Caco-2 (cell line): ENCODE measurements at places on chromosomes 1 and 21. TPM values are rescaled to one million over a fixed set of nuclear protein-coding genes. Genes with fewer than 3 reads are reported as not detected.

DNA sequence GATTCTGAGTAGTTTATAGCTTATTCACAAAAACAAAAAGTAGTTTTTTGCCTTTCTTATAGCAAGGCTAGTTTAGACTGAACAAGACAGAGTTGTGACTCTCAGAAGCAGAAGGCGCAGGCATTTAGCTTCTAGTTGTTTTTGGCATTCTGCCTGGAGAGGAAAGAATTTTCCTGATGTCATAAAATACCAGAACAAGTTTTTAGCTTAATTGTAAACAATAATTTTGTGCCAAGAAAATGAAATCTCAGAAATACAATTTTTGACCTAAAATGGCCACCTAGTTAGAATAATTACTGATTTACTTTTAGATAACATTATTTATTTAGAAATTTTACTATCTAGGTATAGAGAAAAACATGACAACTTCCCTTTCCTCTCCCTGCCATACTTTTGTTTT, 1.0 kb downstream of the DNAJB4 start:
- no peak for DNase-seq
- H3K36me3 ChIP-seq, result no peaks in the 10 kb centered on the region
- H3K4me1 ChIP-seq, result no peaks in the 10 kb centered on the region
- H3K27ac ChIP-seq, result no peak overlapping the region
- peak overlapping the region; percentile 16 for H3K4me3 ChIP-seq

Gene CDK11A
- 49.6 and 53.7 TPM in 2 replicates for total RNA-seq

GRCh38 chr1:112505878-112506277, 2.9 kb upstream of the WNT2B start:
- H3K27ac ChIP-seq, result no peak overlapping the region
- DNase-seq, result no peak
- no peaks in the 10 kb centered on the region for H3K4me1 ChIP-seq
- no peaks in the 10 kb centered on the region for H3K36me3 ChIP-seq

- peaks cover 2% of the 10 kb centered on the region for H3K4me1 ChIP-seq
- H3K27me3 ChIP-seq, result no peaks in the 10 kb centered on the region
- no peaks in the 10 kb centered on the region for H3K36me3 ChIP-seq
- H3K4me3 ChIP-seq, result no peak overlapping the region
Measured at GRCh38 chr1:11365744-11366387, 92.9 kb downstream of the UBIAD1 start.

Gene ST6GALNAC5
- total RNA-seq, result 0.09 and 0.14 TPM in 2 replicates
